SK-N-SH (cell line): ENCODE measurements at places on chromosomes 6 and 20.

GRCh38 chr6:119521251-119521650 lies 171.7 kb upstream of the MAN1A1 start:
- no peak for DNase-seq

GRCh38 chr6:57822896-57823358 lies 505.5 kb downstream of the PRIM2 start:
- no peak for DNase-seq

DNA sequence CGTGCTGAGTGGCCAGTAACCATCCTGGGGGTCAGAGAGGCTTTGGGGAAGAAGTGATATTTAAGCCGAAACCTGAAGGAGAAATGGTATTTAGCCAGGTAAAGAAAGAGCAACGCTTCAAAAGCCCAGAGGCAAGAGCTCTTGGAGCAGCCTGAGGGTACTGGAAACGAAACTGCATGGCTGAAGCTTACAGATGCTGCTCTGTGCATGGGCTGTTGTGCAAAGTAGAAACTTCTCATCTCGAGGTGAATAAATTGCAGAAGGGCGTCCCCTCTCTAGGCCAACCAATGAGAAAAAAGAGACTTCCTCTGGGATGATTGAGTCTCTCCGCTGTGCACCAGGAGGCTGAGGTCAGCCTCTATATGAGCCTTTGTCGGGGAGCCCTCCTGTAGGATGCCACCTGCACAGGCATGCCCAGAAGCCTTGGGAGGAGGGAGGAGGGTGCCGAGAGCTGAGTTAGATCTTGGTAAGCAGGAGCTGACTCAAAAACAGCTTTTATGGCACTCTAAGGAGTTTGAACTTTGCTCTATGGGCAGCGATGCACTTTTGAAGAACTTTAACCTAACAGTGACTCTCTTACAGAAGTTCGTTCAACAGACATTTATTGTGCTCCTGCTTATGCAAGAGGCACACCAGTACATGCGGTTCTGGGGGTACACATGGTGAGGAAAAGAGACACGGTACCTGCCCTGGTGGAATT lies 61.6 kb upstream of the EDN1 start:
- no peak for DNase-seq

DNA sequence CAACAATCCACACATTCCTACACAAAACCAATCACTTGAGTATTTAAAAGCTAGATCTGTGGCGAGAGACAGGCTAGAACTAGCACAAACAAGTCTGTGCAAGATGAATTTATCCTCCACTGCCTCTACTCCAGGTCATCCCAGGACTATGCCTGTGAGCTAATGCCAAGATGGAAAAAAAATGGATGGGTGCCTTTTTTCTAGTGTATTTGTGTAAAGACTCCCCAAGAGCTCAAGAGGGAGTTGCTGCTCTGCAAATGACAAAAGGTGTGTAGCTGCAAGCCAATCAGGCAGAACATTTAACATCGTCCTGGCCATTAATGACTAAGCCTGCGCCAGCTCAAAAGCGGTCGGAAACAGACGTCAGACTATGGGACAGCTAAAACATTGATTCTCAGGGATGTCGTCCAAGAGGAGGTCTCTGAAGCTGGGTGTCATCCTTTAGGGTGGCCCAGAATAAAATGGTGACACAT lies 21.9 kb downstream of the ATXN1 start:
- no peak for DNase-seq

GRCh38 chr6:16803294-16804200 lies 42.3 kb upstream of the ATXN1 start:
- DNase-seq = no peak

DNA sequence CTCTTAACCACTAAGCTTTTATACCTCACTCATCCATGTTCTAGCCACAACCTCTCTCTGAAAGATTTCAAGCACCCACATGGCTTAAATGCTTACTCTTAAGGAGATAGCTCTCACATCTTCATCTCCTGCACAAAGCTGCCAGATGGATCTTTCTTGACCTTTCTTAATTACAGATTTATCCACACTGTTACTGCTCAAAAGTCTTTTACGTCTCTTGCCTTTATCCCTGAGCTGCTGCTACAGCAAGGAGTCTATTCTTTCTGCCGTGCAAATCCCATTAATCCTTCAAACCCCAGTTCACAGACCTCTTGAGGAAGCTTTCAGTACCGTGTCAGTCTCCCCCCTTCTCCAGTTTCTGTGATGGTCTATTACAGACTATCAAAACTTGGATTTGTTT lies 54.6 kb downstream of the B4GALT5 start:
- DNase-seq = no peak

GRCh38 chr20:7496394-7496991 lies 443.8 kb downstream of the HAO1 start:
- no peak for DNase-seq

DNA sequence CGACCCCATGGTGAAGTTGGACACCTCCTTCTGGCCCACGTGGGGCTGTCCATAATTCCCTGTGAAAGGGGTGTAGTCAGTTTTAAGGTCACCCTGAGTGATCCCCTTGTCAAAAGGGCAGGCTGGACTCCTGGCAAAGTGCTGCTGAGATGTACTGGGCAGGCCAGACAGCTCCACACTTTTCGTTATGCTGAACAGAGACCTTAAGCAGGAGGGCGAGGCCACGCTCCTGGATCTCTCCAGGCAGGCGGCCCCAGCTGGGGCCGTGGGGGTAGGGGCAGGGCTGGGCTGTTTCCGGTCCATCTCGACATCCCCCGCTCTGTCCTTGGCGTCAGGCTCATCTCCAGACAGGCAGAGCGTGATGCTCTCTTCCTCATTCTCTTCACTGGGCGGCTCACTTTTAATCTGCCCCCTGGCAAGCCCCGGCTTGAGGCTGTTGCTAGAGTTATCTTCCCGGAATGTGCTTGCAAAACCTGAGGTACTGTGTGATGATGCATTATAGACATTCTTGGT lies 56.7 kb downstream of the GJA10 start:
- no peak for DNase-seq

DNA sequence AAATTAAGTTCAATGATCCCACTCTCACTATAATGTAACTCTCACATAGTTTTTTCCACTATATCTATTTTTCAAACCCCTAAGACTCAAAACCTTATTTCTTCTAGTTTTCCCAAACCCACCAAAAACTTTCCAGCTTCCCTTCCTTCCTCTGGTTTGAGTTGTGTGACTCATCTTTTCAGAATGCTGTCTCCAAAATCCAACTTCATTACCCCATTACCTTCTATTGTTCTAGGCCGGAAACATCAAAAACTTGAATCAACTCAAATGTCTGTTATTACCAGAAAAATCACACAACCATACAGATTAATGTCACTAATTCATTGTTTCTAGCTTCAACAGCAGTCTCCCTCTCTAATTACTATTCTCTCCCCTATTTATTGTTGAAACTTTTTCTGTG lies 1090.3 kb downstream of the HACE1 start:
- DNase-seq = no peak

DNA sequence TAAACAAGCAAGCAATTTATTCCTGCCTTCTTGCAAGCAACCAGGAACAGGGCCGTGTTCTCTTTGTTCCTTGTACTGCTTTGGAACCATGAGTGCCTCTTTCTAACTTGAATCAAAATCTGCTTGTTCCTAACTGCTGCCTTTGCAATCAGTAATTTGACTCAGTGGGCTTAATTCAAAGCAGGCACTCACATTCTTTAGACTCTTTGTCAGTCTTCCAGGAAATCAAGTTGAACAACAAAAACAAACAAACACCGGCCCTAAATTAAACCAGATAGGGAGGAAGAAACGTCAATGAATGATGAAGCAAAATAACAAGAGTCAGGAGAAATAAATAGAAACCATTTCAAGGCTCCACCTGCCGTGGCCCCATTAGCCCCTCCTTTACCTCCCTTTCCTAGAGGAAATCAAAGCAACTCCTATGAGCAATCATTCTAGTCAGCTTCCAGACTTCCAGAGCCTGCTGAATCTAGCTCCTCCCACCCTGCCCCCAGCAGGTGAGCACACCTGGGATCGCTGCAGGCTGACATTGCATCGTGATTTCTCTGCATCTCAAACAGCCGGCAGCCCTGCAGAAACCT lies 582.2 kb upstream of the FLRT3 start:
- no peak for DNase-seq

GRCh38 chr6:143596866-143597265 lies 80.9 kb upstream of the PHACTR2 start:
- no peak for DNase-seq

GRCh38 chr20:32752458-32753250 lies 9.4 kb upstream of the COMMD7 start:
- DNase-seq = no peak

DNA sequence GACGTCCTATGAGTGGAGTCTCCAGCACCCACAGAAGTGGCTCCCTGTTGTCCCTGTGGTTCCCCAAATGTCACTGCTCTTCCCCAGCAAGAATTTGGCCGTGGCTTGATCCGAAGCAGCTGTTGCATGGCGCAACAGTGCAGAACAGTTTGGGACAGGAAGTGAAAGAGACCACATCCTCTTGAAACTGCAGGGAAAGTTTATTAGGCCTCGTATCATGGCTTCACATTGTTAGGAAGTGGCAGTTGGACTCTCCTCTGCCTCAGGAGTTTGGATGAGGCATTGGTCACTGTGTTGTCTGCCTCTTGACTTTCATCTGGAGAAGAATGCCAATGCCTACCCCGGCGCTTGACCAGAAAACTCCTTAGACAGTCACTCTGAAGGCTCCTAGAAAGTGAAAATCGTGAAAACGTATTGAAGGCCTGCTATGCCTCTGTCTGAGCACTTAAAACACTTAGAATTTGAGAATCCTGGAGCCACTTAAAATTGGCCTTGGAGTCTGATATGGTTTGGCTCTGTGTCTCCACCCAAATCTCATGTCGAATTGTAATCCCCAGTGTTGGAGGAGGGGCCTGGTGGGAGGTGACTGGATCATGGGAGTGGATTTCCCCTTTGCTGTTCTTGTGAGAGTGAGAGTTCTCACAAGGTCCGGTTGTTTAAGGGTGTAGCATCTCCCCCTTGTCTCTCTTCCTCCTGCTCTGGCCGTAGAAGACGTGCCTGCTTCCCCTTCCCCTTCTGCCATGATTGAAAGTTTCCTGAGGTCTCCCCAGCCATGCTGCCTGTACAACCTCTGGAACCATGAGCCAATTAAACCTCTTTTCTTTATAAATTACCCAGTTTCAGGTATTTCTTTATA lies 334.9 kb upstream of the JARID2 start:
- DNase-seq = no peak

DNA sequence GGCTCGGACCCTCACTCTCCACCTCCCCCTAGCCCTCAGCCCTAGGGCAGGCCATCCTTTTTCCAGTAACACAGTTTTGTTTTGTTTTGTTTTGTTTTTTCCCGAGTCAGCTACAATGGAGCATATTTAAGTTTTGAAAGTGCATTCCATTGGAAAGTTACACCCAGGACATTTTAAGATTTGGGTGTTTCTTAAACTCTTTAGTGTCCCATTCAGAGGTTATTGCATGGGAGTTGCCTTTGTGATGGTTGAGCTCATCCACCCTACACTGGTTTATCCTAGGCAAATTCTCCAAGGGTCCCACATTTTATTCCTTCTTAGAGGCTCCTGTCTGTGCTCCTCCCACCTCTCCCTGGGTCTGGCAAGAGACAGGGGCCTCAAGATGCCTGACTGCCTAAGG lies 58.9 kb downstream of the THBS2 start:
- no peak for DNase-seq

GRCh38 chr6:157941101-157941863 lies 40.4 kb upstream of the SYNJ2 start:
- no peak for DNase-seq

DNA sequence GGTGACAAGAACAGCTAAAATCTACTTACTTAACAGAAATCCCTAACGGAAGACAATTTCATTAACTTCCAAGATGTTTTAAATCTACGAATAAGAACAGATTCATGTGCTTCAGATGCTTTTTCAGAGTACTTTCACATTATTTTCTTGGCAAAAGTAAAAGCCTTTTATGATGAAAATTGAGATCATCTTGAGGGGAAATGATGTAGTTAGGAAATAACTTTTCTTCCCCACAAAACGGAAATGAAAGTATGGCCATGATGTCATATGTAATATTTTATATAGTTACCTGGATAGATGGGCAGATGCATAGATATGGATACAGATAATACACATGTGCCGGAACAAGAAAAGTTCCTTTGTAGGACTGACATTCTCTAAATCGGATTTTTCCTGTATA lies 32.8 kb downstream of the SASH1 start:
- no peak for DNase-seq

- DNase-seq = no peak
Observed at GRCh38 chr20:49485563-49485962, 3.1 kb upstream of the KCNB1 start.

DNA sequence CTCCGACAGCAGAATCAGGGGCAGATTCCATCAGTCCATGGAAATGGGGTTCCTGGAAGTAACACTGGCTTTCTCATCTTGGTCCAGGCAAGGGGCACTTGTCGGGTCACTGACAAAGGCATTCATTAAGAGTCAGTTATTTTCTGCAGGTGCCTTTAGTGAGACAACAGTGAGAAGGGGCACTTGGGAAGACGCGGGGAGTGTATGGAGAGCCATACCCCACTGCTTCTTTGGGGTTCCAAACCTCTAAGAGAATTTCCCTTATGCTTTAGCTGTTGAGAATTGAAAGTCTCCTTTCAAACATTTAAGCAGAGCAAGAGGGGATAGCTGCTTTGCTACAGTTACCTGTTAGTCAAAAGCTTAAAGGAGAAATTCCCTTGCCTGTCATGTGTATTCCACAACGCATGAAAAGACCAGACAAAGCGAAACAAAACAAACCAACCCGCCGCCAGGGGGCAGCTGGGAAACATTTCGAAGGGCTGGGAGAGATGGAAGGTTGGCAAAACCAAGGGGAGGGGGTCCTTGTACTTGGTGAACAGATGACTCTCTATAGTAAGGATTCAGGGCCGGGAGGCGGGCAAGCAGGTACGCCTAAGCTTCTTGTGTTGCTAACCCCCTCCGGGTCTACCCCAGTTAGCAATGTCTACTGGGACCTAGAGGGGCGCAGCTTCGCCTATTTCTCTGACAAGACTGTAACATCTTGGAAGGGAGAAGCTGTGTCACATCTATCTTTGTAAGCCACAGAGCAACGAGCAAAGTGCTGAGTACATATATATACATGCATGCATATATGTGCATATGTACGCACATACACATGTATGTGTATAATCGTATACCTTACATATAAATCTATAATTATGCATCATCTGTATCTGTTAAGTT lies 474.9 kb upstream of the AGPAT4 start:
- peak; percentile 39 for DNase-seq

DNA sequence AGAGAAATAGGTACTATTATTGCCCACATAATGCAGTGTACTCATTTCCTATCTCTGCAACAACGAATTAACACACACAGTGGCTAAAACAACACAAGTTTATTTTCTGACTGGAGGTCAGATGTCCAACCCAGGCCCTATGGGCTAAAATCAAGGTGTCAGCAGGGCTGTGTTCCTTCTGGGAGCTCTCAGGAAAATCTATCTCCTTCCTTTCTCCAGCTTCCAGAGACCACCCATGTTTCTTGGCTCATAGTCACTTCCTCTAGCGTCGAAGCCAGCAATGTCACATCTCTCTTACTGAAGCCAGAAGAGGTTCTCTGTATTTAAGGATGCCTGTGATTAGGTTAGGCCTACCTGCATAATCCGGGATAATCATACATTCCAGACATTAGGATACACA lies 60.9 kb upstream of the TOP1 start:
- no peak for DNase-seq
